ENCODE measurements at places on chromosomes 6 and 20. TPM values are rescaled to one million over a fixed set of nuclear protein-coding genes. Genes with fewer than 3 reads are reported as not detected.

DNA sequence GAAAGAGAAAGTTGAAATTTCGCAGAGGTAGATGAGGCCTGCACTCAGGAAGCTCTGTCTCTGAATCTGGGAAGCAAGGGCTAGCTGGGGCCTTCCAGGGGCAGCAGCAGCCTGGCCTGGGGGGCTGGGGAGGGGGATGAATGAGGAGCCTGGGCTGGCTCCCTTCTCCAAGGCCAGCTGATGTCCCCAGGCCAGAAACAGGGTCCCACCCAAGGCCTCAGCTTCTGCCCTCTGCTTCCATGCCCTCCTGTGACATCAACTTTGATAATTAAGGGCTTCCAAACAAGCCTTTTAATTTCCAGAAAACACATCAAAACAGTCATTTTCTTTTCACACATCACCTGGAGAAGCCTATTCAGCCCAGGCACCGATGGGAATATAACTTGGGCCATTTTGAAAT, 15.4 kb downstream of the TFAP2A start:
- DNase-seq: no peak

Gene SIRPA
- total RNA-seq: 25.8 TPM

GRCh38 chr6:6740595-6740994, 152.1 kb downstream of the LY86 start:
- DNase-seq: no peak

DNA sequence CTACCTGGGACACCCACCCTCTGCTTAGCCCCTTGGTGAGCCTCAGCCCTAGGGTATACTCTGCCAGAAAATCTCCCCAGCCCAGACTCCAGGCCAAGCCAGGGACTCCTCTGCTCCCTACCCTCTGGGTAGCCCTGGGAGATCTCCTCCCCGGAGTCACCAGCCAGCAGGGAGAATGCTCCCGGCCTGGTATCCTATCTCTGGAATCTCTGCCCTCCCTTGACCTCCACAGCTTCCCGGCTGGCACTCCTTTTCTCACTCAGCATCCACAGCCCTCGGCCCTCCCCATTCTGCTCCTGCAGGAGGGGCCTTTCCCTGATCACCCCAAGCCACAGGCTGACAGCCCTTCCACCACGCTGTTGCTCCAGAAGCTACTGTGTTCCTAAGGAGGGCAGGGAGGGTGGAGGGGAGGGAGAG, 22.6 kb downstream of the NOL4L start:
- DNase-seq: no peak

Gene SERPINB6
- 163 TPM for total RNA-seq

DNA sequence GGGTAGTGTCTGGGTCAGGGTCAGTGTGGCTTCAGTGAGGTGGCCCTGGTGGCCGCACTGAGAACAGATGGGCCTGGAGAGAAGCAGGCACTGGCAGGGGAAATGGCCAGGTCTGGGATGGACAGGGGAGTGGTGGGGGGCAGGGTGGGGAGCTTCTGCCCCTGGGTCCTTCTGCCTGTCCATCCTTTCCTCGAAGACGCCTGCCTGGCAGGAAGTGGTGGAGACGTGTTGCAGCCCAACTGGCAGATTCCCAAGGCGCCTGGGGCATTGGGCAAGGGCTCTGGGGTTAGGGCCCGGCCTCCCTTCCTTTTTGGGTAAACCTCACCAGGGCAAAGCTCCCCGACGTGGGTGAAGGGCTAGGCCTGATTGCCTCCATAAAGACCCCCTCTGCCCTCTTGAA, 10.4 kb downstream of the SRC start:
- DNase-seq: peak; percentile 66

DNA sequence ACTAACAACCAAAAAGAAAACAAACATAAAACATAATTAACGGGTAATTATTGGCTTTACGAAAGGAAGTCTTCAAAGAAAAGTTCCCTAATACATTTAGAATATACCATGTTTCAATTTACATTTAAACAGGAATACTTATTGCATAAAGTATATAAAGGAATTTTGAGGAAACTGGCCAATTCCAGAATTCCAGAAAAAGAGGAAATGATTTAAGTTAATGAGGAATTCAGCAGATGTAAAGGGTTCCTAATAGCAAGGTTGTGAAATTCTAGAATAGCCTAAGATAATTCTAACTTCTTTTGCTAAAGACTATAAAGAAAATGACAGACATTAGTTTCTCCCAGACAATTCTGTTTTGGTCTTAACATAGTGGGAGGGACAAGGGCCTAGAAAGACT, 35.0 kb downstream of the DTNBP1 start:
- no peak for DNase-seq

DNA sequence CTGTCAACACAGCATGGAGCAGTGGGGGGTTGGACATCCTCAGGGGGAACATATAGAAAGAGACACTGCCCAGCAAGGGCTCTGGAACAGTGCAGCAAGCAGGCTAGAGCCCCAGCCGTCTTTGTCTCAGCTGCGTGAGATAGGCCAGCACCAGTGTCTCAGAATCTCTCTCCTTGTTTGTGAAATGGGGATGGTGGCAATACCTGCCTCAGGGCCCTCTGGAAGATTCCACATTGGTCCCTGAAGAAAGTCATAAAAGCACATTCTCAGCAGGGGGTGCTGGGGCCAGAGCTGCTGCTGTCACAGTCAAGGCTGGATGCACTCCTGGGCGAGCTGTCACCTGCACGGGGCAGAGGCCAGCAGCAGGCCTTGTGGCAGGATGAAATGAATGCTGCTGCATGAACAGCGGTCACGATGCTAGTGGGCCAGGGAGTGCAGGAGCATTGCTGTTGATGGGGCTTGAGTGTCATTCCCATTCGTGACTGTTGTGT, 121.7 kb downstream of the SYCP2 start:
- DNase-seq: no peak

DNA sequence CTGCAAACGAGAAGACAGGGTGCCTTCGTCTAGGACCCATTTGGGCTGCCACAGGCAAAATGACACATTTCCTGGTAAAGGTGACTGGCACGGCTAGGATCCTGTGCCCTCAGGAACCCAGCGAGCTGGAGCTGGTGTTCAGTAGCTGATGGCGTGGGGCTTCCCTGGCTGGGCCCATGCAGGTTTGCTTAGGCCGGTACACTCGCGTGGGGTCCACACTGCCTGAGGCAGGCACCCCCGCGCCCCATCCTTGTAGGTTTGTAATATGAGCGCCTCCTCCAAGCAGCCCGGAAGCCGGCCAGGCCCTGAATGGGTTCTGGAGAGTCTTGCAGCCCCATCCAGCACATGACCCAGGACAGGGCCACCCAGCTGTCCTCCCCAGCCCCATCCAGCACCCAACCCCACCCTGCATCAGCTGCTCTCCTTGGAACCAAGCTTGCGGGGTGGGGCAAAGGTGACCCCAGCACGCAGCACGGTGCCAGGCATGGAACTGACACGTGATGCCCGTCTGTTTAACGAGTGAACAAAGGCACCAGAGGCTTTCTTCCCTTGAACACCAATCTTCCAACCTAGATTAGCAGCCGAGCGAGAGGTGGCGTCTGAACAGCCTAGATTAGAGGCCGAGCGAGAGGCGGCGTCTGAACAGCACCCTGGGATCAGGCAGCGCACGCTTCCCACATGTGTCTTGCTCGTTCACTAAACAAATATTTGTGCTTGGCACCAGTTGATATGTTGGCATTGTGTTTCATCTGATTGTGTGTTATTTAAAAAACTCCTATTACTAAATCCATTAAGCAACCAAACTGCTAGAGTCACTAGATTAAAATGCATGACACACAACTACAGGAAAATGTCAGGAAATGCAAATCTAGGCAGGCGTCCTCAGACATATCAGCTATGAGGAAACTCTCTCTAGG, 112.1 kb downstream of the DLL1 start:
- DNase-seq: no peak

GRCh38 chr6:72748759-72749158, 126.9 kb downstream of the KCNQ5 start:
- no peak for DNase-seq

Gene C20orf96
- 4.4 TPM for total RNA-seq

- peak; percentile 35 for DNase-seq
Measured at GRCh38 chr20:46757754-46758678, 48.6 kb downstream of the SLC2A10 start.

- DNase-seq: no peak
Measured at GRCh38 chr6:21259660-21260059, 333.9 kb upstream of the SOX4 start.

DNA sequence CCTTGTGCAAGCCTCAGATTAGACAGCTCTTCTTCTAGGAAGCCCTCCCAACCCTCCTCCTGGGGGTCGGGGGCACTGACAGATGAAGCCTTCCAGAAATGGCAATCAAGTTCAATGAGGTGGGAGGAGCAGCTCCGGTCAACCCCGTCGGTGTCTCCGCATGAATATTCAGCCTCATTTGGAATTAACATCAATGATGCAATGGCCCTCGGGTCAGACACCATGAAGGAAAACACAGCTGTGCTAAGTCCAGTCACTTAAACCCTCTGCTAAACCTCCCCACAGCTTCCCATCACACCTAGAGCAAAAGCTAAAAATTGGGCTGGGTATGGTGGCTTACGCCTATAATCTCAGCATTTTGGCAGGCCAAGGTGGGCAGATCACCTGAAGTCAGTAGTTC, 36.5 kb downstream of the ZNF217 start:
- DNase-seq: no peak

Gene MEP1A
- not detected for total RNA-seq

DNA sequence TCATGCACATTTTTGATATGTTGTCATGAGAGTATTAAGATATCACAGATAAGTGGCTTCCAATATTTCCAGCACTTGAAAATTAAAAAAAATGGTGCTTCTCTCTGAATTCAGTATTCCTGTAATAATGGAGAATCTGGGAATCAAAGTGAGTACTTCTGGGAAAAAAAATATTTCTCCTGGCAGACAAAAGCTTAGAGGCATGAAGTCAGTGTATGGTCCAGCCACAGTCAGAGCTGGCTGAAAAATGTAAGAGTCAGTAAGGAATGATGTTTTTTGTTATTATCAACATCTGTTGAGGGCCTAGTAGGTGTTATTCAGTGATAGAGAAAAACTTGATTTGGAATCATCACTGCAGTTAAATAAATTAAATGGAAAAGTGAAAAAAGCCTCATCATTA, 3.2 kb upstream of the RFPL4B start:
- no peak for DNase-seq

DNA sequence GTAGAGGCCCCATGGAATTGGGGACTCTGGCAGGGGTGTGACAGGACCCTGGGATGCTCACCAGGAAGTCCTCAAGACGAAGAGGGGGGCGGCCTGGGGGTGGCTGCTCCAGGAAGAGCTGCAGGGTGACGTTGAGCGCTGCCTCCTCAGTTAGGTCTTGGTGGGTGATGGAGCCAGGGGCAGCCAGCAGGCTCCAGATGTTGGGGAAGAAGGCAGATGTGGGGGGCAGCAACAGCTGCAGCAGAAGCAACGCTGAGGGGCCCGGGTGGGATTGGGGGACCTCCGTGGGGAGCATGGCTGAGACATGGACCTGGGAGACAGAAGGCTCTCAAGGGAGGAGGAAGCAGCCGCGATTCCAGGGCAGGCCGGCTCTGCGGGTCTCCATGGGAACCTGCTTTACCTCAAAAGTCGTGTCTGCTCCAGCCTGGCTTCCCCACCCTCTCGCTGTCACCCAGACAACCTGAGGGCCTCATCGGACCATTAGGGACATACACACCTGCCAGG, 591 bp downstream of the VWA7 start:
- no peak for DNase-seq

GRCh38 chr6:150813319-150813992, 52.0 kb upstream of the MTHFD1L start:
- no peak for DNase-seq

Gene OGFRL1
- total RNA-seq: 12.0 TPM

- DNase-seq: no peak
Measured at GRCh38 chr20:35215066-35215956, 11.2 kb upstream of the MMP24 start.

Gene GNAS-AS1
- 1.5 TPM for total RNA-seq

DNA sequence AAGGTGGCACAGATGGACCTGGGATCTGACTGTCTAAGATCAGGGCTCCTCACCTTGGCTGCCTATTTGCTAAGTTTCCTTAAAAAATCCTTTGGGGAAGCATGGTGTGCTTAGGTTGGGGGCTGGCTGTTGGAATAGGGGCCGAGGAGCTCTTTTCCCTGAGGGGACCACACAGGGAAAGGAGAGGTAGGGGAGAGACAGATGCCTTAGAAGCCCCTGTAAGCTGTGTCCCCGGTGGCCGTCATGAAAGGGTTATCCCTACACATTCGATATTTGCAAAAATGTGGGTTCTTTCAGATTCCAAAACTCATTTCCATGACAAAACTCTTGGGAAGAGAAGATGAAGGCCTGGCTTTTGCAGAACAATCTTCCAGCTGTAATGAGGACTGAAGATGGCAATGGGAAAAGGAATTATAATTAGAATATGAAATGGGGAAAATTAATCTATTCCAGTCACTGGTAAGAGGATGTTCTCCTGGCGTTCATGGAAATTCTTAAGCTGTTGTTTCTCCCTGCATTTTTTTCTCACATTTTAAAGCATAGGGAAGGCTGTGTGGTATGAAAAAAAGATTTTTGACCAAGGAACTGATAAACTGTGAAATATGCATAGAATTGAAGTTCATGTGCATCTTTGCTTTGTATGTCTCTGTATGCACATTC, 53.8 kb downstream of the TOX2 start:
- no peak for DNase-seq

GRCh38 chr20:58571693-58572427, 56.7 kb upstream of the APCDD1L start:
- DNase-seq: no peak

Gene PRL
- not detected for total RNA-seq

DNA sequence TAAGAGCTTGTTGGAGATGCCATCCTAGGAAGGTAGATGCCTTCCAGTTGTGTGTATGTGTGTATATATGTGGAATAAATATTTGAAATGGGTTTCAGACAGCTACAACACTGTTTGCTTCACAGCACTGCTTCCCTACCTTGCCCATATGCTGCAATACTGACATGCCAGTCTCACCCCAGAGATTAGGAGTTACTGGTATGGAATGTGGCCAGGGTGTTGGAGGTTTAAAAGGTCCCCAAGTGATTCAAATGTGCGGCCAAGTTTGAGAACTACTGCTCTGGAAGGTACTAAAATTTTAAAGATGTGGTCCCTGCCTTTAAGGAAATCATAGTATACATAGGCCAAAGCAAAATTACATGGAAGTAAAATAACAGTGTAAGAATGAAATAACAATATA, 39.5 kb downstream of the BCKDHB start:
- no peak for DNase-seq

Measured in heart right ventricle (tissue), 16 donors.